SK-MEL-5 (cell line): ENCODE measurements at places on chromosomes 12 and 14.

GRCh38 chr14:26730929-26731618, 133.2 kb upstream of the NOVA1 start:
- DNase-seq: peak; percentile 64

DNA sequence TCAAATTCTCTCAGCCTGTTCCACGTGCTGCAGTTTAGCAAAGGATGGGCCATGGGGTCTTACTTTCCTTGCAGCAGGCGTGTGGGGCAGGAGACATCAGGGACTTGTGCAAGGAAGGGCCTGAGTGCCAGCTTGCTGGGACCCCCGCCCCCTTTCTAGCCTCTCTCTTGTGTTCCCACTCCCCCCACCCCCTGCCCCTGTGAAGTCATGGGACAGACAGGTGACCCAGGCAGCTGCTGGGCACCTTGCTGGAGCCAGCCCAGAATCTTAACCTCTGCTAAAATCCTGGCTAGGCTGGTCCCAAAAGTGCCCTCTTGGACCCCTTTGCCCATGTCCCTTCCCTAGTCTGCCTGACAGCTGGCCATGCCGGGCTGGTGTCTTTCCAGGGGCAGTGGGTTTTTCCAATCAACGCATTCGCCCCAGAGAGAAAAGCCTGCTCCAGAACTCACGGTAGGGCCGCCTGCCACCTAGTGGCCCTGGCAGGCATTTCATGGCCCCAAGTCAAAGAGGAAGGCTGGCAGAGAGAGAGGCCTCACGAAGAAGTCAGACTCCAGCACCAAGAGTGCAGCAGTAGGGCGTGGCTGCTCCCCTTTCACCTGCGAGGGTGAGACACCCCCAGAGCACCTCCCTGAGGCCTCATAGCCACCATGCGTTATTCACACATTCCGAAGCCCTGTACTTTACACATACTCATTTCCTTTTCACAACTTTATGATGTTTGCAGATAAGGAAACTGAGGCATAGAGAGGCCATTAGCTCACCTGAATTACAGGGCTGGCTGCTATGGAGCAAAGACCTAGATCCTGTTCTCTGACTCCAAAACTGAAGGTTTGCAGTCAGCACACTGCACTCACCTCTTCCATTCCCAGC, 67.4 kb downstream of the LGMN start:
- peak; percentile 82 for DNase-seq

DNA sequence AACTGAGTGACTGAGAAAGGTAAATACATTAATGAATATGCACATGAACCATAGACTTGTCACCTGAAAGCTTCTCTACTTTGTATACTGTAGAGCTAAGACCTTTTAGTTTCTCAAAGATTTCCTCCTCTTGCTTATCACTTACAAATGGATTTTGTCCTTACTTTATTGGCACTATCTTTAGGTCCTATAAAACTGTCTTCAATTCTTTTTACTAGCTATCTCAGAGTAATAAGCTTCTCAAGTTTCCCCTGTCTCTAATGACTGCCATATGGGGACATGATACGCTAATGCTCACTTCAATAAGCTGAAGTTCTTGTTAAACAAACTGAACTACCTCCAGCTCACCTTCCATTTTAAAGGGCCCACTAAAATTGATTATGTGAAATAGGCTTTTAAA, 468.2 kb upstream of the CCDC196 start:
- no peak for DNase-seq

DNA sequence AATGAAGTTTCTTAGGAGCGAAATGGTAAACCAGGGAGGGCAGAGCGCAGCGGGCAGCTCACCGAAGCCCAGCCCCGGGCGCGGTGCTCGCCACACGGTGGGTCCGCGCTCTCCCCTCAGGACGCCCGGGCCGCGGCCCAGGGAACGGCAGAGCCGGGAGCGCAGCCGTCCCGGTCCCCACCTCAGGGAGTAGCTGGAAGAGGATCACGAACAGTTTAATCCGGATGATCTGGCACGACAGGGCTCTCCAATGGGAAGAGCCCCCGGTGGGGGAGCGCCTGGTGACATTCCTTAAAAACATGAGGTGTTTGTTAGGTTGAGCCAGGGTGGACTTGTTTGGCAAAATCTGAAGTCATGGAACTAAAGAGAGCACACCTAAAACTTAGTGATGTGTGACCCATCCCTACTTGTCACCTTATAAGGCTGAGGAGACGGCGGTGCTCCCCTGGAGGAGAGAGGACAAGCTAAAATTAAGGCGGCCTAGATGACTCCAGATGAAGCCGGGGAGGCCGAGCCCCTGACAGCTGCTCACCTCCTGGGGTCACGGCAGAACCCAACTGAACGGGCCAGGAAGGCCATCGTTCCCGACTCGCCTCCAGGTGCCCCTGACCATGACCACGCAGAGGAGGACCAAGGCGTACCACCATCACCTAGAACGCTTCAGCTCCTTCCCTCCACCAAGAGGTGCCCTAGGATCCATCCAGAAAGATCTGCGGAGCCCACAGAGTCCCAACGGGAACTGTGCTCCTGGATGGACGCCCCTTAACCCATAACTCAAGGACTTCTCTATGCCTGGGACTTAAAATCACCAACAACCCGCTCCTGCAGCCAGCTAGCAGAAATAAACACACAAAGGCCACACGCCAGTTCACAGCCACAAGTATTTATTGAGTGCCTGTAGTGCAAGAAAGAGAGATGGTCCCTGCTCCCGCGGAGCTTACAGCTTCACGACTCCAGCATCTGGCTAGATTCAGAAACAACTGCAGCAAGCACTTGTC, 866 bp upstream of the PITPNM2 start:
- no peak for DNase-seq

- DNase-seq: peak; percentile 81
Measured at GRCh38 chr14:44803239-44803905, 158.4 kb downstream of the KLHL28 start.

GRCh38 chr14:66311058-66311457, 175.1 kb upstream of the CCDC196 start:
- no peak for DNase-seq

GRCh38 chr12:124036657-124037109, 63.7 kb downstream of the ZNF664 start:
- DNase-seq: peak; percentile 58

- peak; percentile 33 for DNase-seq
Measured at GRCh38 chr14:32203928-32204357, 874 bp upstream of the RNU6-8 start.

GRCh38 chr14:26839481-26839880, 241.6 kb upstream of the NOVA1 start:
- no peak for DNase-seq

- no peak for DNase-seq
Measured at GRCh38 chr14:104406831-104407230, 172.7 kb upstream of the C14orf180 start.

DNA sequence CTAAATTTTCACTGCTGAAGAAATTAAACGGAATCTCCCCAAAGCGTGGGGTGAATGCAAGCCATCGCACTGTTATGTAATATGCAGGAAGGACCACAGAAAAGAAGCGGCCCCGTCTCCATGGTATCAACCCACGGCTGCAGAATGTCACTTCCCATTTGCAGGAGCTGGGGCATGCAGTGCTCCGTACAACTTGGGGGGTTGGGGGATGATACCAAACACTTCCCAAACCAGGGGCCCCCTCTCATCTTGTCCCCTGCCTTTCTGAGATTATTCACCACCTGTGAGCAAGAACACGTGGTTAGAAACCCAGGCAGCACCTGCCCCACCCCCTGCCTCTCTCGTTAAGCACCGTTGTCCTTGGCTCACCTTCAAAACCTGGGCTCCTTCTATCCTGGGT, 505.1 kb upstream of the TMEM132C start:
- no peak for DNase-seq

DNA sequence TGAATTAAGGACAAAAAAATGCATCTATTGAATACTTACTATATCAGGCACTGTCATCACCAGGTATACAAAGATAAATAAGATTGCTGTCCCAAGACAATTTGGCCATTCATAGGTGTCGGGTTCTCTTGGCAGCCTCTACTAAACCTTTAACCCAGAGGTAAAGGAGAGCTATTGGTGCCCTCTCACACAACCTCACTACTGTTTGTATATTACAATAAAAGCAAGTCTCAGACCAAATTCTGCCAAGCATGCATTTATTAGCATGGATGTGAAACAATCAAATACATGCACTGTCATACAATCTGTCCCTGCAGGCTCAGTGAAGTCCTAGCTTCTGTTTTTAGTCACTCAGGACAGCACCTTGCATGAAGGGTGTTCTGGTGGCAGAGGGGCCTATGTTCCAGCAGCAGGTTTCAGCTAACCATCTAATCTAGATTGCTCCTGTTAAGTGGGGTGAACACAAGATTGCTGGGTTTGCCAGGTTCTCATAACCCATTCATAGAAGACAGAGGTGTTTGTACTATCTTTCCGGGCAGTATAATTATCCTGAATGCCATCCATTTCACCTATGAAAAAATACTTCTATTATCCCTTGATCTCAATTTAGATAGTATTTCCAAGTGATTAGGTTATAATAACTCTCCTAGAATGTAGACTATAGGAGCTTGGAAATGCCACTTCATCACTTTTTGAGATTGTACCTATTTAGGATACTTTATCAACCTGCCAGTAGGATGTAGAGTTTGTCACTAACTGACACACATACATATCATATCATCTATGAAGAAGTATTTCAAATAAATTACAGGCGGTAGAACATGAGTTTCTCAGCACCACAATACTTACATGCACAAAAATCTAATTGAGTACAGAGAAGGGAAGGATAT, 254.0 kb upstream of the KRR1 start:
- DNase-seq: no peak

DNA sequence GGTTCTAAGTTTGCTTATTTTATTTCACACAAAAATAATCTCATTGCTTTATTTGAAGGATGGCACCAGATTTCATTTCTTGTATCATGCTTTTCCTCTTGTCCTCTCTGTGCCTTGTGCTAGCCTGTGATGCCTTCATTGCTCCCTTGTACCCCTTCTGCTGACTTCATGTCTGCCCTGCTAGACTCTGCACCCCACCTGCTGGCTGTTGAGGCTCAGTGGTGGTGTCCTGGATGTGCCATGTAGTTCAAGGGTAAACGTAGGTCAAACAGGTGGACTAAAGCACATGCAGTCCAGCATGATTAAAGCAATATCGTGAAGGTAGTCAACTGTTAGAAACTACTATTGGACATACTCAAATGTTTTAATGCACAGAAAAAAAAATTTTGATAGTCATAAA, 21.6 kb downstream of the MRPS35 start:
- DNase-seq: peak; percentile 55

DNA sequence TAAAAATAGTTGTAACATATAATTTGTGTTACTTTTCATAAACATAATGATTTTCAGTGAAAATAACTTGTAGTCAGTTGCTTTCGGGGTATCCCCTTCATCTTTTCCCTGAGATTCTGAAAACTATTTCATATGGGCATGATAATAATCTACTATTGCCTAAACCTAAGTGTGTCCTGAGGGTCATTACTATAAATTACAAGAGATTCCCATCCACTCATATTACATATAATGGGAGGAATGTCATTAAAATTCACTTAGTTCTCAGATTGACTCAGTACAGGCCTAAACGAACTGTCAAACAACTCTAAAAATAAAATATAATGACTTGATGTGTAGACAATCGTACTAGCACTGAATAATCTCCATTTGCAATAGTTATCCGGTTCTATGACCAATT, 72.7 kb downstream of the PTPRR start:
- no peak for DNase-seq

DNA sequence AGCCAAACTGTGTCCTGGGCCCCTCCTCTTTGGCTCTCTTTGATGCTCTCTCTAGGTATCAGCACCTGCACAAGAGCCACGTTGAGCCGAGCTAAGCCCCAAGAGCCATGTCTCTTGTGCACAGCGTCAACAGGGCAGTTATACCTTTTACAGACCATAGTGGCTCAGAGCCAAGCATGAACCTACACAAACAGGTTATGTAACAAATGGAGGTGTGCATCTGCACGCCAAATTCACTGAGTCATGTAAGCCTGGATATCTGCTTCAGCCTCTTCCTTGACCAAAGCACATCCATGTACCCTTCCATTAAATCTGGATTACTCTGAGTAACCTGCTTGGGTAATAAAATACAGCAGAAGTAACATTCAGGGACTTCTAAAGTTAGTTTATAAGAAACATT, 509.7 kb downstream of the NAV3 start:
- DNase-seq: no peak

DNA sequence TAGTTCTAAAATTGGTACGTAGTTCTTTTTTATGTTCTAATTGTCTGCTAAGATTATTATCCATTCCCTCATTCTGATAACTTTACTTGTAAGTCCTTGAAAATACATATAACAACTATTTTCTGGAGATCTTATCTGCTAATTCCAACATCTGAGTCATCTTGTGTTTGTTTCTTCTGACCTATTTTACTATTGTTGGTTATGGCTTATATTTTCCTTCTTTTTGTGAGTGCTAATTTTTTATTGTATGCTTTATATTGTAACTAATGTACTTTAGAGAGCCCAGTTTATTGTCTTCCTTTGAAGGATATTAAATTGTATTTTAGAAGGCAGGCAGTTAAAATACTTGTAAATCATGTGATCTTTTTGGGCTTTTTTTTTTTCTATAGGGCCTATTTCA, 149.3 kb upstream of the LRFN5 start:
- no peak for DNase-seq

GRCh38 chr14:103334644-103335622, 896 bp downstream of the EIF5 start:
- peak; percentile 38 for DNase-seq

GRCh38 chr12:101929365-101930041, 52.1 kb downstream of the DRAM1 start:
- no peak for DNase-seq

DNA sequence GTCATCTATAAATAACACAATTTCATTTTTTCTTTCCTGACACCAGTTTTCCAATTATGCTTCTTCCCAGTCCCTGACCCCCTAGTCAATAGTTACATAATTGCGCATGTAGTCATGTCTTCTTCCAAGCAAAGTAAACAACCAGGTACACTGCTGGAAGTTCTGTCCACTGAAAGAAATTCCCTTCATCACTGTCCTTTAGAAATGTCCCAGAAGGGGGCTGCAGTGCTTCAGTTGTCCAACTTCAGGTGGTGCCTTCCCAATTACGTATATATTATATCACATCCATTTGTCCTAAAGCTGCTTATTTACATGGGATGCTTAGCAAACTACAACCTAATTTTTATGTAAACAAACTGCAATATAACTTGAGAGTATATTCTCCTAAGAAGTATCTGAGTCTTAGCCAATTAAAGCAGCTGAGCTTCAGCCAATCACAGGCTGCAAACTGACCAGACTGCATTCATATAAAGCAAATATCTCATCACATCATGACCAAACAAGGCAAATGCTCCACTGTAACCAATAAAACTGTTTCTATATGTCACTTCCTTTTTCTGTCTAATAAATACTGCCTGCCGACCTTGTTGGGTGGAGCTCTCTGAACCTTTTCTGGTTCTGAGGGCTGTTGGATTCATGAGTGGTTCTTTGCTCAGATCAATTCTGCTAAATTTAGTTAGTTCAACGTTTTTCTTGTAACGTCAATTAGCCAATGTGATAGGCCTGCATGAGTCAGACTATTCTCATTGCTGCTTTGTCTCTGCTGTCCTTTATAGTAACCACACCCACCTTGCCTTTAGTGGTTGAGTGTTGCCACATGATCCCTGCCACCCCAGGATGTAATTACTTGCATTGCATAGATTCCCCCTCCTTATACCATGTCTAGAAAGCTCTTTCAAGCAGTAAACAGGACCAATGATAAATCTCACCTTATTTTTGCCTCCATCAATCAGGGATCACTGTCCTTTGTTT, 239.3 kb downstream of the ALG10B start:
- peak; percentile 20 for DNase-seq

- DNase-seq: no peak
Measured at GRCh38 chr14:52266179-52266578, 1.3 kb upstream of the PTGDR start.

- DNase-seq: no peak
Measured at GRCh38 chr12:31591380-31591901, 505 bp upstream of the DENND5B start.

GRCh38 chr12:42125388-42125767, 19.3 kb downstream of the GXYLT1 start:
- DNase-seq: no peak
